Cerebellar nuclear complex (tissue), 1 donor: ENCODE measurements at places on chromosomes 4 and X.

DNA sequence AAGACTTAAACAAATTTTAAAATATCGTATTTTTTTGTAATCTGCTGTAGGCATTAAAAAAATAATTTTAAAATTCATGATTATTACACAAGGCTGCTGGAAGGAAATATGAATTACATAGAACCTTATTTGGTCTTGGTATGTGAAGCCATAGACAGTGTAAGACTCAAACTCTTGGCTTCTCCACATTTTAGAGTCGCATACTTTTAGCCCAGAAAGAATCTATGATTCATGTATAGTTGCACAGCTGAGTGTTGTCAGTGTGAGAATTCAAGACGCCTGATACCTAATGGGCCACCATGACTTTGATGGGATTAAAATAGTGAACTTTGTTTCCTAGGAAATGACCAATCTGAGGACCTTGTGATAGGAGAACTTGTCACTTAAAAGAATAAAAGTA is 1.4 kb downstream of the INTU start:
- no peak for DNase-seq

DNA sequence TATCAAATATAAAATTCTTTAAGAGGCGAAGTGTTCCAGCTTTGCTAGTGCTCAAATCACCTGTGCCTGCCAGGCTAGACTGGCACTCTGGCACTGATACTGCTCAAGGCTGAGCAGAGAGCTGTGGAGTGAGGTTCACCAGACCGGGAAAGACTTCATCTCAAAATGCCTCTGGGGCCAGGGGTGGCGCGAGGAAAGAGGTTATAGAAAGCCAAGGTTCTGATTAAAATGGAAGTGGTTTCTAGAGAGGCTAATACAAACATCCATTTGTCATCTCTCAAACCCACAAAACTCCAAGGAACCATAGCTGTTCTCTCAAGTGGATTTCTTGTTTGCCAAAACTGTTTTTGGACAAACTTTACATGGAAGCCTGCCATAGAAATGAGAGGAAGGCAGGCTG is 41.5 kb downstream of the F11 start:
- no peak for DNase-seq

- no peak for DNase-seq
Measured at GRCh38 chr4:168610911-168611530, 114.2 kb downstream of the PALLD start.

GRCh38 chr4:187414716-187415115 is 580.9 kb upstream of the ZFP42 start:
- DNase-seq = no peak

- DNase-seq = peak; percentile 20
Measured at GRCh38 chr4:165384598-165384997, 5.8 kb downstream of the CPE start.

DNA sequence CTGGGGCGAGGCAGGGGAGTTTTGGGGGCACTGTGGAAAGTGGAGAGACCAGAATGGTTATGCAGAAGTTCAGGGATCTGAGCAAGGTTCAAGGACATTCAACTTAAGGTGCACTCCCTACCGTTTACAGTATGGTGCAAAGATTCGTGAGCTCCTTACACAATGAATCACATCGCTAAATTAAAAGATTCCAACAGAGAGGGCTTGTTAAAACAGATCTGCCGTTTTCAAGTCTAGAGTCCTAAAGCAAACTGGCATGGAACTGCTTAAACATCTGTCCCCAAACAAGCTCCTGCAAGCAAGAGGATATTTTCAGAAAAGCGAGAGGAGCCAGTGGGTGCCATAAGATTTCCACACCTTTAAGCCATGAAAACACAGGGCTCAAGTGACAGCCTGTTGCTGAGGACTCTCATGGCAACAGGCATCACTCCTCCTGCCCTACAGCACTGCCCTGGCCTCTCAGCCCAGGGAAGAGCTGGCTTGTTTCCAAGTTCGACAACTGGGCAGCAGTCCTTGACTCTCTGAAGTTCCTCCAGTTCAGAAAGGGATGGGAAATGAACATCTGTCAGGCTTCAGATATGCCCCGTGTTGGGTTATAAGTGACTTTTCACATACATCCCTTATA is 10.0 kb downstream of the FAM184B start:
- no peak for DNase-seq

DNA sequence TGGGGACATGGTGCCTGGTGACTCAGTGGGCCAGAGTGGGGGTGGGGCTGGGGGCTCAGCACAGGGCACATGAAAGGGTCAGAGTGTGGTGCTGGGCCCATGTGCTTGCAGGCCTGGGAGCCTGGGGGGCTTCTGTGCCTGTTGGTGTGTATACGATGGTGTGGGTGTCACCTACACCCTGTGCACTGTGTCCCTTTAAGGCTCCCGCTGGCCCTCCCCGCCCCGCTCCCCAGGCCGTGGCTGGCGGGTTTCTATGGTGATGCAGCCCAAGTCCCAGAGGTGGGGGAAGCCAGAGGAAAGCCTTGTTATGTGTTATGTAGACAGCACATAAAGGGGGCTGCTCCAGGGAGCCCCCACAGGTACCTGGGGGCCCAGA is 5.5 kb downstream of the L1CAM start:
- no peak for DNase-seq

DNA sequence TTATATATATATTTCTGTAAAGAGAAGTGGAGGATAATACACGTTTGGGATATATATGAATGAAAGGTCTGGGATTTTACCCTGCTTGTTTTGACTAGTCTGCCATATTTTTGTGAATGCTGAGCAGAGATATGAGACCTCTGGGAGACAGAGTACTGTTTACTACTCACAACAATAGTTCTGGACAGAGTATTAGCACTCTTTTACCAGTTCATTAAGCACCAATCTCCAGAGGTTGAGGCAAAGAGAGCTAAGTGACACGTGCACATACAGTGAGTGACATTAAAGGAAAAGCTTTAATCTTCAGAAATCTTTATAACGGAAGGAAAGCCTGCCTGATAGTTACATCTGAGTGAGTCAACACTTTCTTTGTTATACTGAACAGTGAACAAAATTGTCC is 1452.7 kb upstream of the TENM3 start:
- DNase-seq = no peak

DNA sequence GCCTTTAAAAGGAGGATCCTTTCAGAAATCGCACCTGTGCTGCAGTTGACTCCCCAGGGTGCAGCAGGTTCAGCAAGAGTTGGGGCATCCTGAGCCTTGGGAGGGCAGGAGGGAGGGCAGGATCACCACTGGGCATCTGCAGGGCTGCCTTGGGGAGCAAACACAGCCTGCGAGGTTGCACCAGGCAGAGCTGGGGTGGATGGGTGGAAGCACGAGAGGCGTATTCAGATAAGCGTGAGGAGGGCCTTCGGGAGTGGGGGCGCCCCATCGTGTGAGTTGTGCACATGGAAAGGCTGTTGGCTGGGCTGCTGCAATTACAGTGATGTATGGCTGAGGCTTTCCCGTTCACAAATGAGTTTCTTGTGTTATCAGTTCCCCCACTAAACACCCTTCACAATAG is 55.5 kb downstream of the PSAPL1 start:
- DNase-seq = no peak

GRCh38 chrX:75746891-75747639 is 38.0 kb downstream of the MAGEE2 start:
- no peak for DNase-seq

- DNase-seq = no peak
Measured at GRCh38 chr4:167785523-167785922, 306.8 kb upstream of the ANXA10 start.

DNA sequence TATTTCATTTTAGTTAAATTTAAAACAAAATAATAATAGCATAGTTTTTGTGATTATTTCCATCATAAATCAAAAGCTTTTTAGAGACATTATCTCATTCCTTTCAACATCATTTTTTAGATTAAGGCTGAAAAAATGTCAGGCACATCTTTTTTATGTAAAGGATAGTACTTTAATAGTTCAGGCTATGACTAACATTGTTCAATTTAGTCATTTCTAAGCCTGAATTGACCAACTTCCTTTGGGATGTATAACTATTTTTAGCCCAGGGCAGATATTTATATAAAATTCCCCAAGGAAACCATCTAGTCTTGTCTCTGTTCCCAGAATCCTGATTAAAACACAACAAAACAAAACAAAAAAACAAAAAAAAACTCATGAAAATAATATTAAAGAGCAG is 145.6 kb upstream of the PCDH18 start:
- no peak for DNase-seq

GRCh38 chr4:150012851-150013360 is 65.3 kb upstream of the DCLK2 start:
- no peak for DNase-seq

DNA sequence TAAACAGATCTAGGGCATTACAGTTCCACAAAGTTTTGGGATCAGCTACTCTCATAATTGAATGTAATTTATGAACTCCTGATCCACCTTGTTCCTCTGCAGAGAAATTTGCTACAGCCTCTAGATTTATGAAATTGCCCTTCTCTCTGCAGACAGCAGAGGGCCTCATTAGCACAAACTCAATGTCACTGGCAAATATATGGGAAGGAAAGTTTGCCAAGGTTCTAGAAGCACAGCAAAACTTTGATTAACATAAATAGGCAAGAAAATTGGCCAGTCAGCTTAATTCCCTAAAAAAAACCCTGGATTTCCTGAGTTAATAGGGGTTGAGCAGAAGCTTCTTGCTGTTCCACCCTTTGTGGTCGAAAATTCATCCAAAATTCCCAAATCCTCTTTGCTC is 31.5 kb downstream of the PRPS1 start:
- peak; percentile 8 for DNase-seq

GRCh38 chrX:70479922-70480659 is 35.5 kb downstream of the DLG3 start:
- DNase-seq = no peak

DNA sequence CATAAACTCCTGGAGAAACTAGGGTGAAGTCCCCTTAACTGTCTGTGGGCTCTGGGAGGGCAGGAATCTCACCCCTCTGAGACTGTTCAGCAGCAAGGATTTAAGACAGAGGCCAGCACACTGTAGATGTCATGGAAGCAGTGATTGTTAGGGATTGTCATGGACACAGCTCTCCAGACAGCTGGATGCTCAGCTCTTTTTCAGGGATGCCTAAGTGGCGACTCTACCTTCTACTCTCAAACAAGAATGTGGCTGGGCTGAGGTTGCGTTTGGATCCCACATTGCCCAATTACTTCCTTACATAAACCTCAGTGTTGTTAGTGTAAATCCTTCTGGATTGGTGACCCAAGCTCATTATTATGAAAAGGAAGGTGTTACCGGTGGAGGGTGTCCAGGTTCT is 291.9 kb upstream of the VCX3A start:
- DNase-seq = no peak

DNA sequence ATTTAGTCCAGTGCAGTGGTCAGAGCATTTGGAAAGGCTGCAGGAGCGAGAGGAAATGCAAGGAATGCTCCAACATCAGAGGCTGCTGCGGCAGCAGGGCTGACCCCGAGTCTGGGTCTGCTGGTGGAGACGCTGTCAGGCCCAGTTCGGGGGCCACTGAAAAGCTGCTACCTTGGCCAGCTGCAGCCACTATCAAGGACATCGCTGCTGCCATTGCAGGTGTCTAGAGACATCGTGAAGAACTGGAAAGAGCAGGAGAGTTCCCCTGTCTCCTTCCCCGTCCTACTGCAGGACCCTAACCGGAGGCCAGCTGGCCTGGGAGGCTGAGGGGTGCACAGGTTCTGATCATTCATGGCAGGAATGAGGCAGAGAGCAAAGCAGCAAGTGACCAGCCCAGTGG is 29.5 kb upstream of the GPR78 start:
- no peak for DNase-seq

GRCh38 chr4:74486905-74487304 is 42.0 kb downstream of the AREG start:
- no peak for DNase-seq

DNA sequence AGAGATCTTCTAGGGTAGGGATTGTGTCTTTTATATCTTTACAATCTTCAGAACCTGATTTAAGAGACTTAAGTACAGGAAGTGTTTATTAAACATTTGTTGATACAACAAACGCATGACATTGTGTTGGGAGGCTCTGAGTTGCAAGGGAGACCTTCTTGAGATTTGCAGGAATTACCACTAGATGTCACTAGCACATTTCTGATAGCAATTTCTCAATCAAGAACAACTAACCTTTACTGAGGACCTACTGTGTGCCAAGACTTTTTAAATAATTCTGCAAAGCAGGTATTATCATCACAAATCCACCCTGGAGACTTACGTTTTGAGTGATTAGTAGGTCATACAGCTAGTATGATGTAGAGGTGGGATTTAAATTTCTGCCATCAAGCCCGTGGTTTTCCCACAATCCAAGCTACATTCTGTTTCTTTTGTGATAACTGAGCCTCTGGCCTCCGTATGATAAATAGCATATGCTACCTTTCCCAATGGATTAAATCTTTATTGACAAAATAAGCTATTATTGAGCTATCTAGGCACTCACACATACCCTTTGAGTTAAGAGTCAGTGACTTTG is 986.0 kb downstream of the CCSER1 start:
- DNase-seq = no peak

GRCh38 chrX:153569475-153569874 is 29.5 kb downstream of the CCNQ start:
- DNase-seq = no peak

GRCh38 chr4:184705692-184706091 is 28.2 kb downstream of the CENPU start:
- no peak for DNase-seq

DNA sequence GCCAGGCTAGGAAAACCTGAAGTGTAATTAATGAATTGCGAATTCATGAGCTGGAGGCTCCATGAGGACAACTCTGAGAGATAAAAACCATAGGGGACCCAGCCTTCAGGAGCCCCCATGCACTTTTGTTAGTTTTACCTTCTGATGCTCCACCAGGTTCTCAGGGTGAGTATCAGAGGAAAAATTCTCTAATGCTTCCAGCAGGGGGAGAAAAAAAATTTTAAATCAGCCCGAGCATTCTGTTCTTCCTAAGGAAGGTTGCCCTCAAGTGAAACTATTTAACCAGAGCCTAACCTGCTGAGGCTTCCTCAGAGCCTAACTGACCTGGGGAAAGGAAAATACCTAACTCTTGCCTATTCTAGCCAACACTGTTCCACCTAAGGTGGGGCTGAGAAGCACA is 552.6 kb downstream of the PPARGC1A start:
- no peak for DNase-seq
